ENCODE measurements at places on chromosomes 2 and 18.

GRCh38 chr2:128501006-128501690 is 182.5 kb upstream of the HS6ST1 start:
- no peak for DNase-seq

- no peak for DNase-seq
These were observed 5.6 kb downstream of the RBKS start for GRCh38 chr2:27884601-27885000.

- DNase-seq = no peak
These were observed 96.8 kb downstream of the MTCL1 start for GRCh38 chr18:8802017-8802672.

DNA sequence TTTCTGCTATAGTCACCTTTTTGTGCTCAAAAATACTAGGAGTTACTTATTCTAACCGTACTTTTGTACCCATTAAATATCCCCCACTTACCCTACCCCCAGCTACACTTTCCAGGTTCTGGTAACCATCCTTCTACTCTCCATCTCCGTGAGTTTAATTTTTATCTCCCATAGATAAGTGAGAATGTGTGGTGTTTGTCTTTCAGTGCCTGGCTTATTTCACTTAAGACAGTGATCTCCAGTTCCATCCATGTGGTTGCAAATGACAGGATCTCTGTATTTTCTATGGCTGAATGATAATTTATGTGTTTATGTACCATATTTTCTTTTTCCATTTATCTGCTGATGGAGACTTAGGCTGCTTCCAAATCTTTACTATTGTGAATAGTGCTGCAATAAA is 323.3 kb downstream of the ZNF804A start:
- no peak for DNase-seq

DNA sequence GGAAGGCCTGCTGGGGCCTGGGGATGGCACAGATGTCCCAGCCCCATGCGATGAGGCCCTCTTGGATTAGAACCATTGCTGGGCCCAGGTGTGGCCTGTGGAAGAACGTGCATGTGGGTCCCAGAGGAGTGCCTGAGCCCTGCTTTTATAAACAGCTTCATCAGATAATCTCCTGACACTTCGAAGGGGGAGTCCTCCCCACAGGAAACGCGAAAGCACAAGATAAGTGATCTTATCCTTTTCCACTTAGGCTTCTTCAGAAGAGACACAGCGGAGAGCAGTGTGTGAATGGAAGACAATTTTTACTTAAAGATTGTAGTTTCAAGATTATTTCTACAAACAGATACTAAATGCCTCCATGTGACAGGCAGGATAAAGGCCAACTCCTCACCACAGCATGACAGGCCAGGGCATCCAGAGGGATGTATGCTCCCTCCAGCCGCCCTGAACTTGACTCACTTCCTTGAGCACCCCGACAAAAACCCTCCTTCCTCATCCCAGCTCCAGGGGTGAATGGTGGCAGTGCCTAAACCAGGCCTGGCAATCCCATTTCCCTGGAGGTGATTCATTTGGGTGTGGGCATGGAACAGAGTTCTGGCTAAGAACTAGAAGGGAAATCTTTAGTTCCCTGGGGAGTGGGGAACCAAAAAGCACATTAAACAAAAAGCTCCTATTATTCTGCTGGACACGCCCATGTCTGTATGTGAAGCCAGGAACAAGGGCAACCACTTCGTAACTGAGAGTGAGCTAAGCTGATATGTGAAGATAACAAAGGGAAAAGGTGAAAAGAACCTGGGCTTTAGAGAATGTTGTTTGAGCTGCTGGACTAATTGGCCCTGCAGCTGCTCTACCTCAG is 56.2 kb upstream of the TMEM163 start:
- DNase-seq = no peak

GRCh38 chr2:120635146-120635545 is 100.5 kb upstream of the GLI2 start:
- no peak for DNase-seq

DNA sequence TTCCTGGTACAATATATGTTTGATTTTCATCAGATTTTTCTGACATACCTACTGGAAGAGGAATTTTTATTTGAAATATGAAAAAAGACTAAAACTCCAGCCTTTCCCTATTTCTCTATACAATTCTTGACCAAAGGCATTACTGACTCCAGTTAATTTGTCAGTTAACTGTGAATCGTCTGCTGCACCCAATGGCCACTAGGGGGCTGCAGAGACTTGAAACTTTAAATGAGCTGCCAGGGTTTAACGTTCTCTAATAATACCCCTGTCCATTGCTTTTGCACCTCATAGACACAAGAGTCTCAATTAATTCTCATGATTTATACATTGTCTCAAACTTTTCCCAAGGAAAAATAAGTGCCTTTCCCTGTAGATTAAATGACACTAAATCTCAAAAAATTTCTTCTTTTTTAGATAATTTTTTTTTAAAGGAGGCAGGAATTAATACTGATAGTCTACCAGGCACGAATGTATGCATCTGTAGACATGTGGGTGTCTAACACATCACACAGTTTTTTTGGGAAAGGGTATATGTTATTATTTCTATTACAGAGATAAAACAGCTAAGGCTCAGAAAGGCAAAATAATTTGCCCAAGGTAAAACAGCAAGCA is 1.8 kb upstream of the ALK start:
- peak; percentile 61 for DNase-seq

GRCh38 chr2:98932778-98933343 is 3.2 kb downstream of the CRACDL start:
- no peak for DNase-seq

DNA sequence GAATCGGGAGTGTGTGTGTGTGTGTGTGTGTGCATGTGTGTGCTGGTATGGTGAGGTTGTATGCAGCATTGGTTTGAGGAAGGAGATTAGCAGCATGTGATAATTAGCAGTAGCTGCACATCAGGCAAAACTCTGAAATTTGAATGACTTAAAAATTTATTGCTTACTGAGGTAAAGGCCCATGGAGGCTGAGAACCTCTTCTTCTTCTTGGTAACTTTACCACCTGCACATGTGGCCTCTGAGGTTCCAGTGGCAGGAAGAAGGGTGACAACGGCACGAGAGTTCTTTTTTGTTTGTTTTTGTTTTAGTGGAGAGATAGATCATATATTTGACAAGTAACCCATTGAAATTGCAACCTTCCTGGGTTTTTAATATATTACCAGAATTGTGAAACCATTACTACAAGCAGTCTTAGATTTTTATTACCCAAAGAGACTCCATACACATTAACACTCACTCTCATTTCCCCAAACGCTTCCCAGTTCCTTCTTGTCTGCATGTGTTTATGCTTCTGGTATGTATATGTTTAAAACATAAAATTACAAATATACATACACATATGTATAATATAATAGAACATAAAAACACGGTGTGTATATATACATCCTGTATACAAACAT is 292.1 kb downstream of the PTGR3 start:
- DNase-seq = no peak

DNA sequence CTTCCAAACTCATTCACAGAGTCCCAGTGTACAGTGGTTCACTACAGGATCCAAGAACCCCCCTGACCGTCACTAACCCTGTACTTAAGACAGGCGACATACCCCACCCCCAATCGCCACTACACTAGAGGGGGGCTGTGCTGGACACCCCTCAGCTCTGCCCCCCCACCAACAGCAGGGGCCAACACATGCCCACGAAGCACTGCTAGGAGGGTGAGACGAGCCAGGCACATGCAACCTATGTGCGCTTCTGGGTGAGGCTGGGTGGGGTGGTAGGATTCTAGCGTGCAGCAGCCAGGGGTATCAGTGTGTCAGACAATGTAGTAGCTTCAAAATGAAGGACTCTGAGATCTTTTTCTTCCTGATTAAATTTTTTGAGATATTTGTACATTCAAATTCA is 67.8 kb downstream of the UXS1 start:
- DNase-seq = no peak

DNA sequence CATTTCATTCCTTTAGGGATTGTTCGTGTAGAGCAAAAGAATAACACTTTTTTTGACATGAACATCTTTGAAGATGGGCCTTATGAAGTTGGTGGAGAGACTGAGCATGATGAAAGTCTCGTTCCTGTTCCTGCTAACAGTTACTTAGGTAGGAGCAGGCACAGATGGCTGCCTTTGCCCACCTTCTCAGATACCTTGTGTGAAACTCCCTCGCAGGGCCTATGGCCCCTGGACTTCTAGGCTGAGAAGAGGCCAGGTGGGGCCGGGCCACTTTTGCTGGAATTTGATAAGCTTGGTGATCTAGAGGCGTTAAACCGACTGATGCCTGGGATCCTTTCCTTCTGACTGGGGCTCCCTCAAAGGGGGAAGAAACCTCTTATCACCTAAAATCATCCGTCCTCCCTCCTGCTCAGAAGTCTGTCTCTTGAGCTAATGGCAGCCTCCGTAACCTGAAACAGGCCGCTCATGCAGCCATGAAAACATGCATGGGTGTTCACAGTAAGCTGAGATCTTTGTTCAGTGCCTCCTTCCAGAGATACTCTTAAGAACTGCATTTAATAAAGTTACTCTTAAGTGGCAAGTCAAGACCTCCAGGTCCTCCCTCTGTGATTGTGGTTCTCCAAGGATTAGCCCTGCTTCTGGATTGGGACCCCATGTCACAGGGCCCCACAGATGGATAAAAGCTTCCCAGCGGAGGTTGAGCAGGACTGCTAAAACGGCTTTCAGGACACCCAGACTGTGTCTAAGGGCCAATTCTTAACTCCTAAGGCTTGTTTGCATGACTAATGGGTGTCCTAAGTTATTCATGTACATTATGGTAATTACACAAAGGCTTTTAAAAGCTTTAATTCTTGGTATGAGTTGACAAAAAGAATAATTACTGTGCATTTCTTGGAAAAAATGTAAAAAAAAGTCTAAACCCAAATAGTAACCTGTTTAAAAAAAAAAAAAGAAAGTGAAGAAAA is 43.9 kb downstream of the ITGA6 start:
- no peak for DNase-seq
